GM23248 (cell line): ENCODE measurements at places on chromosomes 3 and 15.

DNA sequence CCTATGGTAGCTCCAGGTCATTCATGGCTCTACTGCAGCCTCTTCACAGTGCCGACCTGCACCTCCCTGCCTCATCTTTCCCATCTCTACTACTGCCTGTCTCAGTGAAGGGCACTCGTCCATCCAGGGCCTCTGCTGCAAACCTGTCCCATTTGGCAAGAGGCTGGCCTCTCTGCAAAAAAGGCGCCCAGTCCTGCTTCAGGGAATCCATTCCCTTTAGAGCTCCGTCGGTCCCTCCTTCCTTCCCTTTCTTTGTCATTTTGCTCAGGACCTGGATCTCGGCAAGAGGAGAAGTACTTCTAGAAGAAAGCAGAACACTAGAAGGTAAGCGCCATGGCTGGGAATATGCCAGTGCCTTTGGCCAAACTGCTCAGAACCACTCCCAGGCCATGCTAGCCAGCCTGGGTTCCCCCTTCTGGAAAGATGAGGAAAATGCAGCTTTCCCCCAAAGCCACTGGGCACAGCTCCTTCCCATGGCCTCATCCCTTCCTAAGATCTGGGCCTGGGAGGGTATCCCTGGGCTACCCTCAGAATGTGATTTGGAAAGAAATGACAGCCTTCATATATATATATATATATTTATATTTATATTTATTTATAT is 6.4 kb upstream of the ISL2 start:
- peak; percentile 75 for DNase-seq

DNA sequence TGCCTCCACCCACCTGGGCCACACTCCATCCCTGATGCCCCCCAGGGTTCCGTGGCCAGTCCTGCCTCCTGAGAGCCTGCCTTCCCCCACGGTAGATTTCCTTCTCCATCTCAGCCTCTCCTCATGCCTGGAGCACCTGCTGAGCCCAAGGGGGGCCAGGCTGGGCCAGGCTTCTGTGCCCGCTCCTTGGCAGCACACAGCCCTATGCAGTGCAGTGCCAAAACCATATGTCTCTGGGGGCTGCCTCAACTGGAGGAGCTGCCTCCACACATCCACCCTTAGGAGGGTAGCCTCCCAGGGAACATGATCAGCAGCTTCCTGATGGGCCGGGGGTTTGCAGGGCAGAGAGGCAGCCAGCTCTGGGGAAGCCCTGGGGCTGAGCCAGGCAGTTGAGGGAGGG is 24.6 kb upstream of the GATA2 start:
- DNase-seq = no peak

DNA sequence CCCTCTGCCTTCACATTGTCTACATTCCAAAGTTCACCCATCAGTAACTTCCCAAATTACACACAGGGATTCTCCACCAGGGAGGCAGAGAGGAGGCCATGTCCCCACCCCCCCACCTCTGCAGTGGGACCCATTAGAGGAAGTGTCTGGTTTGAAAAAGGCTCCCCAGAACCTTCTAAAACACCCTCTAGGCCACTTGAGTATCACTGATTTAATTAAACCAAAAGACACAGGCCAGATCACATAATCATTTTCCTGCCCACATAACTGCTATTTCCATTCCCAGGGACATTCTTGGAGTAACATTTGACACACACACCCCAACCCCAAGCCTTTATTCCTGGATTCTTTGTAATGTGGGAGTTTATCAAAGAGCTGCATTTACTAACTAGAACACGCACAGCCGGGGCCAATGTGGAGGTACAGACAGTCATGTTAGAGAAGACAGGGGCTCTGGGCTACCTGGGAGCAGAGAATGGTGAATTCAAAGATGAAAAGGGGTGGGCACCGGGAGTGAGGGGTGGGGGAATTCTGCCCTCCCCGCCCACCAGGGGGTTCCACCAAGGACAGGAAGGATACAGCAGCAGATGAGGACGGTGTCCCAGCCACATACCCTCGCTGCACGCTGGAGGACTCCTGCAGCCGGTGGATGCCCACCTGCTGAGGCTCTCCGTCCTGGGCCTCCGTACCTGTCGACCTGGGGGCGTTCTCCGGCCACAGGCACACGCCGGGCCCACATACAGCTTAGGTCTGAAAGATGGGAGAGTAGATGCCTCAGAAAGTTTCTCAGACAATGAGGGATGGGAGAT is 201.4 kb upstream of the CTNNB1 start:
- DNase-seq = no peak

DNA sequence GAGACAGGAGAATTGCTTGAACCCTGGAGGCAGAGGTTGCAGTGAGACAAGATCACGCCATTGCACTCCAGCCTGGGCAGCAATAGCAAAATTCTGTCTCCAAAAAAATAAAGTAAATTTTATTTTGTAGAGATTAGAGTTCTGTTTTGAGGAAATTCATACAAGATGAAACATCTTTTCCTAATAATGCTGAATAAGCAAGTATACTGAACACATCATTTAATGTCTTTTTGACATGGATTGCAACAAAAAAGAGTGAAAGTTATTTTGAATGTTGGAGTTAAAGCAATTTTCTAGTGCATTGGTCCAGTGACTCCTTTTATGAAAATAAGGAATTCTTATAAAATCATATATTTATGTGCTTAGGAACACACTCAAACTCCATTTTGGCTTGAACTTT is 20.5 kb downstream of the LCTL start:
- DNase-seq = no peak

DNA sequence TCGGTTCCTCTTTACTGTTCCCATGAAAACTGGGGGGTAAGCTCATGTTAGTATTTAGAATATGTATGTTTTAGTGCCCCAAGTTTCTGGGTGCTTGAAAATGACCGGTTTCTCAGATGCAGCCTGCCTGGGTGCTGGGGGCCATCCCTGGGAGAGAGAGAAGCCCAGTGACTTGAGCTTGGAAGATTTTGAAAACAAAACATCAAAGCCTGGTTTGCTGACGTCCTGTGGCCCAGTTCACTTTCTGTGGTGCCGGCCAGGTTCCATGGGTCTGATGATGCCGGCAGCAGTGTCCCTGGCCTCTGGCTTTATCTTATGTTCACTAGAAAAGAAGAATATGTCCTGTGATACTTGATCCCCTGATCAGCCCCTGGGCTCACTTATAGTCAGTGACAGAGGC is 17.1 kb downstream of the APBA2 start:
- DNase-seq = no peak

- DNase-seq = no peak
Observed at GRCh38 chr3:71502066-71502625, 81.4 kb downstream of the FOXP1 start.

DNA sequence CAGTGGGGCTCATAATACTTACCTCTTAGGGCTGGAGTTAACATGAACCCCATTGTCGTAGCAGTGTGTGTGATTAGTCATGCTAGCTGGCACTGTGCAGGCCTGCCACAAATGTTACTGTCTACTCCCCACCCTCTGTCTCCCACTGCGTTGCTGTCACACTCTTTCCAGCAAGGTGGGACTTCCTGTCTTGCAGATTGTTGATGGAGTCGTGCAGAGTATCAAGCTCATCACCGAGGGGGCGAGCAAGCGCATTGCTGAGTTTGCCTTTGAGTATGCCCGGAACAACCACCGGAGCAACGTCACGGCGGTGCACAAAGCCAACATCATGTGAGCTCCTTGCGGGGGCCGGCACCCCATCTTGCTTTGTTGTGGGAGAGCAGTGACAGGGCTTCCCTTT is 12.9 kb downstream of the IDH3A start:
- DNase-seq = no peak
